ENCODE measurements at places on chromosomes 16 and 17.

DNA sequence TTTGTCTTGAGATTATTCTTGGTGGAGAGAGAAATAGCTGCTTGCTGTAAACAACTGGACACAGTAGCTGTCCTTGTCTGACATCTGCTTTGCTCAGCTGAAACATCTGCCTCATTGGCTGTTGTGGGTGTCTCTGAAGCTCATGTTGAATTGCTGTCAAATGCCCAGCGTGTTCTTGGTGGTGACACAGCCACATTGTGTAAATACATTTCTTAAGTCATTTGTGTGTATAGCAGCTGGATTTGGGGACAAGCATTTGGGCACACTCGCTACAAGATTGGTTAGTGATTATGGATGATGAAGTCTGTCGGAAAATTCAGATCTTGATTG is 5.3 kb downstream of the FAM234A start:
- DNase-seq, result no peak

DNA sequence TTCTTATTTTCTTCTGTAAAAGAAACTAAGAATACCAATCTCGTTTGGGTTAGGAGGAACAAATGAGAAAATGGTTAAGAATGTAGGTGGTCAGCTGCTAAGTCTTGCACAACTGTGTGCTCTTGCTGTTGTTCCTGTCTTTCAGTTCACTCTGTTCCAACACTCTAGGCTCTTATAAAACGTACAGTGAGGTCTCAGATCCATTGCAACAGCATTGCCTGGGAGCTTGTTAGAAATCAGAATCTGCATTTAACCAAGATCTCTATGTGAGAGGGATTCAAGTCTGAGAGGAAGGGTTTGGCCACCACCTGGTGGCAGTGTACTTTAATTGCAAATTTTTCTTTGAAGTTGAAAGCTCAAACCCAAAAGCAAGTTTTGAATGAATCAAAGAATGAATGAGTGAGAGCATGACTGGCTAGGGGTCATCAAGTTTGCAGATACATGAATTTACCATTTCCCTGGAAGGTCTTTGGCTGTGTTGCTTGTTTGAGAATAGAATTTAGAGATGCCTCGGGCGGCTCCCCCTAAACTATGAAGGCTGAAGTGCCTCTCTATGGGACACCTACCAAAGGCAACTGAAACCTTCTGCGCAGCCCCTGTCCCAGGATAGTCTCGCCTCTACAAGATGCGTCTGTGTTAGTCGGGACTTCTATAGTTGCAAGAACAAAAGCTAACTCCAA is 2.5 kb downstream of the ALOX15B start:
- DNase-seq, result peak; percentile 58

- DNase-seq, result no peak
Measured at GRCh38 chr17:81003711-81004475, 12.3 kb downstream of the CHMP6 start.

GRCh38 chr16:50340578-50340977 is 28.2 kb downstream of the BRD7 start:
- DNase-seq, result no peak

GRCh38 chr16:51636920-51637769 is 486.1 kb upstream of the SALL1 start:
- no peak for DNase-seq

DNA sequence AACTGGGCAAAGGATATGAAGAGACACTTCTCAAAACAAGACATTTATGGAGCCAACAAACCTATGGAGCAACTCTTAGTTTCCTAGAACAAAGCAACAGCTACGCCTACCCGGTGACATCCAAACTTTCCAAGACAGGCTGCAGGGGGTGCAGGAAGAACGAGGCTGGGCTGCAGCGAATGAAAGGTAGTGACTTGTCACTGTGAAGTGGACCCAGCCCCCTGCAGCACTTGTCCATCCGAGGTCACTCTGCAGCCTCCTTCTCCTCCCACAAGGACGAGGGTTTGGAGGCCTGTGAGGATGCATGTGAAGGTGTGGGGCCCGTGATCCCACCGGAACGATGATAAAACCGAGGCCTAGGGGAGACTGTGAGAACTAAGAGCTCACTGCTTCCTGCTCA is 192.6 kb upstream of the RPL38 start:
- no peak for DNase-seq

- no peak for DNase-seq
Measured at GRCh38 chr16:27127308-27127707, 60.6 kb downstream of the C16orf82 start.

GRCh38 chr17:74641224-74641957 is 17.9 kb upstream of the CD300E start:
- DNase-seq, result no peak

GRCh38 chr17:68034452-68034776 is 1.1 kb upstream of the KPNA2 start:
- DNase-seq, result no peak

DNA sequence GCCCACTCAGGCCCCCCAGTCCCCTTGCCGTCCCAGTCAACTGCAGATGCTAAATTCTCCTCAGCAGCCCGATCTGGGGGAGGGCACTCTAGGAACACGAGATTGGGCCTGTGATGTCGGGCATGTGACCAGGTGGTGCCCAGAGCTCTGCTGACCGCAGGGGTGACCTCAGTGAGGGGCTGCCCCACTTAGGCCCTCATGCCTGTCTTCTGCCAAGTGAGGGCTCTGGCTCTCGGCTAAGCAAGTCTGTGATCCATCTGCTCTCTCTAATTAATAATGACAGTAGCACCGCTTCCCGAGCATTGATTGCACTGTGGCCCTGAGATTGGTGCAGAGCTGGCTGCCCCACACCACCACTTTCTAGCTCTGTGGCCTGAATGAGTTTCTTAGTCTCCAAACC is 138.8 kb downstream of the MRM1 start:
- no peak for DNase-seq

GRCh38 chr17:44967907-44968224 is 237 bp downstream of the C1QL1 start:
- no peak for DNase-seq

DNA sequence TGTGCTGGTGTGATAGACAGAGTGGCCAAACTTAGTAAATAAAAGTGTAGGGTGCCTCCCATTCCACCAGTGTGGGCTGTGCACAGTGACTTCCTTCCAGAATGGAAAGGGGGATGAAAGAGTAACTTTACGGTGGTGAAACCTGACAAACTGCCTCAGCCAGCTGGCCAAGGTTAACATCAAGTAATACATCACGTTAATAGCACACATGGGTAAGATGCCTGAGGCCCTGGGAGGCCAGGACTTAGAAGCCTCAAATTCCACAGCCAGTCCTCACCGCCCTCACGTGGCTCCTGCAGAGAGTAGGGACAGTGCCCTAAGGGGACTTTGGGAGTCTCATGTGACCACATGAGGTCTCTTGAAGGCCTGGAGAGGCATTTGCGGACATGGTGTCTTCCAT is 14.1 kb downstream of the RMI2 start:
- DNase-seq, result no peak

GRCh38 chr16:79181419-79181818 is 419.1 kb downstream of the MAF start:
- DNase-seq, result no peak

DNA sequence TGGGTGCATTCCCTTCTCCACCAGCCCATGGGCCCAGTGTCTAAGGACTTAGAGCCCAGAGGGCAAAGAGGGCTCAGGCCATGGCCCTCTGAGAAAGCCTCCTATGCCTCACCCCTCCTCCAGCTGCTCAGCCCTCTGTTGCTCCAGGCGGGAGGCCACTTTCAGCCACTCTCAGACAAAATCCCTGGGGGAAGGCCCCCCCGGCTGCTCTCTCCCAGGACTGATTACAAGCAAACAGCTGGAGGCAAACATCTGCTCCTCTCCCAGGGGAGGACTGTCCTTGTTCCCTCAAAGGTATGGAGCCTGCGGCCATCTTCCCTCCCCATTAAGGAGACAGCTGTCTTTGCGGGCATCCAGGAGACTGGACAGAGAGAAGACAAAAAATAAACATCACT is 54.9 kb upstream of the DLX4 start:
- peak; percentile 57 for DNase-seq

GRCh38 chr16:73287859-73288405 is 240.0 kb upstream of the ZFHX3 start:
- no peak for DNase-seq

- no peak for DNase-seq
Measured at GRCh38 chr16:87936375-87937230, at the start of gene CA5A. Gene CA5A (minus strand): TSS chr16:87936529. CDS start chr16:87936450, 79 bp downstream.

DNA sequence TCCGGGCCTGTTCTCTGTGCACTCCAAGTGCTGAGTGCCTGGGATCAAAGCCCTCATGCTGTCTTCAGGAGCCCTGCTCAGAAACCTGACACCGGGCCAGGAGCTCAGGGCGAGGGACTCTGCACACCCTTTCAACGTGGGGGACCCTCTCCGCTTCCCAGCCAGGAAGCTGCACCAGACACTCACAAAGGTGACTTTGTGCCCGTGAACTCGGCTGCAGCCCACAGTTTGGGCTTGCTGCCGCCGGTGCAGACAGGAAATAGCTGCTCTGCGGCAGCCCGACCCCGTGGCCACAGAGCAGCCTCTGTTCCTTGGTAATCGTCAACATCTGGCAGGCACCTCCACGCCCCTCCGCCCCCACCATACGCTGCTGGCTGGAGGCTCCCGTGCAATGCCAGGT is 93.4 kb upstream of the METRNL start:
- DNase-seq, result no peak

DNA sequence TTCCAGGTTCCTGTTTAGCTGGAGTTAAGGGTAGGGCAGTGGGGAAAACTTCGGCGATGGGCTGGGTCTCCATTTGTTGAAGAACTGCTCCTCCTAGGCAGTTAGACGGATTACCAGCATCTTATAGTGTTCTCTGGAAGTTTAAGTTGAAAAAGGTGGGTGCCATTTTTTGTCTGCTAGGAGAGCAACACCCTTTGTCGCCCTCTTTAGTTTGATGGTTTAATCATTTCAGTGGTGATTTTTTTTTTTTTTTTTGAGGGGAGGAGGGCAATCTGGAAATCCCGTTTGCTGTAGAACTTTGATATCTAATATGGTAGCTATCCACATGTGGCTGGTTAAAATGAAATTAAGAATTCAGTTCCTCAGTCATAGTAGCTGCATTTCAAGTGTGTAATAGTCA is 4.1 kb downstream of the UBFD1 start:
- DNase-seq, result no peak

- DNase-seq, result no peak
Measured at GRCh38 chr17:59607817-59608403, 11.8 kb upstream of the CLTC start.

DNA sequence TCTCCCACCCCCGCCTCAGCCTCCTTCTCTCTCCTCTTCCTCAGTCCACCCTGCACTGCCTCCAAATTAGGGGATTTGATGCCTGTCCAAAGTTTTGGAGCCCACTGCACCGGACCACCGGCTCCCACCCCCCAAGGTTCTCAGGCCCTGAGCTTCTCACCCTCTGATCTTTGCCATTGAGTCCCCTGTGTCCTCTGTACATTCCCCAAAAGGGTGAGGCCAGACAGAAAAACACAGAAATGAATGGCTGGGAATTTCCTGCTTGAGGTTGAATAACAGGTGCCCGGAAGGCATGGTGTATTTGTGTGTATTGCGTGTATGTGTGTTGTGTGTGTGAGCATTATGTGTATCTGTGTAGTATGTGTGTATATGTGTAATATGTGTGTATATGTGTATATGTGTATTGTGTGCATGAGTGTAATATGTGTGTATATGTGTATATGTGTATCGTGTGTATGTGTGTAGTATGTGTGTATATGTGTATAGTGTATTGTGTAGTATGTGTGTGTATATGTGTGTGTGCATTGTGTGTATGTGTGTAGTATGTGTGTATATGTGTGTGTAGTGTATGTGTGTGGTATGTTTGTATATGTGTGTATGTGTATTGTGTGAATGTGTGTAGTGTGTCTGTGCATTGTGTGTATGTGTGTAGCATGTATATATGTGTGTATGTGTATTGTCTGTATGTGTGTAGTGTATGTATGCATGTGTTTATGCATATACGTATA is 16.0 kb upstream of the CCL17 start:
- DNase-seq, result no peak

- DNase-seq, result no peak
Measured at GRCh38 chr16:2977440-2977839, 2.8 kb downstream of the PKMYT1 start.

- DNase-seq, result no peak
Measured at GRCh38 chr16:63082101-63082500, 1045.9 kb upstream of the CDH8 start.

GRCh38 chr17:46764000-46764708 is 54.3 kb downstream of the WNT3 start:
- DNase-seq, result no peak

- no peak for DNase-seq
Measured at GRCh38 chr17:29063992-29064391, 21.1 kb downstream of the PIPOX start.

GRCh38 chr16:78297066-78297666 is 197.7 kb downstream of the WWOX start:
- no peak for DNase-seq

DNA sequence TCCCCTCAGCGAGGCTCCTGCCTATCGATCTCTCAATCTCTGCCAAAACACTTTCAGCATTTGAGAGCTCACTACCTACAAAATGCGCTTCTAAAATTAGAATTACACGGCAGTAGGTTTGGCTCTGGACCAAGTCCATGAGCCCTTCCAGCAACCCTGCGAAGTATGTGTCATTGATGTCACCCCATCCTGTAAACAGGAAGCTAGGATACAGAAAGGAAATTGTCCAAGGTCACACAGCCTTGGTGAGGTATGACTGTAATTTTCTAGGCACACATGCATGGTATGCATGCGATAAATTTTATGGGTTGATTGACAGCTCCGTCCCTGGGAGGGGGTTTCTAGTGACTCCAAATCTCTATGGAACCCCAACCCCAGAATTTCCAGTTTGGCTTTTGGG is 330.3 kb upstream of the CDH5 start:
- no peak for DNase-seq

GRCh38 chr17:49407086-49407485 is 7.6 kb downstream of the PHB1 start:
- DNase-seq, result no peak

DNA sequence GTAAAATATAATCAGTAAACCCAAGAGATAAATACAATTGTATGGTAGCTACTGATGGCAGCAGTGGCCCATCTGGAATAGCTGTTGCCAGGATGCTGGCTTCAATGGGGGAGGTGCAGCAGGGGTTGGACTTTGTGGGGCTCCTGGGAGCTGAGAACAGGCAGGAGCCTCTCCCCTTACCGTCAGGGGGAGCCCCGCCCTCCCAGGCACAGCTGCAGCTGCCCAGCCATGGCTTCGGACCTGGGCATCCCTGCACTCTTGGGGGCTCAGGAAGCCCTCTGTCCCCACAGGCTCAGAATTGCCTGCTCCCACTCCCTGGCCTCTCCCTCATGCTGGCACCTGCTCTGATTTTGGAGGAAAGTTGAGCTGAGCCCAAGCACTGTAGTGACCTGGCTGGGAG is 741.1 kb downstream of the CDH11 start:
- DNase-seq, result no peak

- no peak for DNase-seq
Measured at GRCh38 chr16:8899709-8900317, 17.7 kb downstream of the LITAFD start.

- no peak for DNase-seq
Measured at GRCh38 chr16:56785317-56785716, 55.4 kb downstream of the NUP93 start.

- no peak for DNase-seq
Measured at GRCh38 chr17:2962729-2963128, 100.7 kb downstream of the OR1D5 start.

GRCh38 chr16:87929986-87930385 is 6.3 kb downstream of the CA5A start:
- DNase-seq, result no peak

Measured in D721Med (cell line).